Activated T-helper 17 cell treated with anti-CD3 and anti-CD28 coated beads, Interleukin-2, amount 50 U/mL, for 72 hours (primary cell): ENCODE measurements at places on chromosomes 13 and 19. TPM values are rescaled to one million over a fixed set of nuclear protein-coding genes. Genes with fewer than 3 reads are reported as not detected.
A peak's percentile ranks its signal among the peaks of the same experiment; 100 is the strongest.

PSG4 gene
- total RNA-seq = not detected

ATXN8OS gene
- total RNA-seq = not detected

ZNF439 gene
- 4.3 TPM for total RNA-seq

RNF17 gene
- 1.5 TPM for total RNA-seq

DNA sequence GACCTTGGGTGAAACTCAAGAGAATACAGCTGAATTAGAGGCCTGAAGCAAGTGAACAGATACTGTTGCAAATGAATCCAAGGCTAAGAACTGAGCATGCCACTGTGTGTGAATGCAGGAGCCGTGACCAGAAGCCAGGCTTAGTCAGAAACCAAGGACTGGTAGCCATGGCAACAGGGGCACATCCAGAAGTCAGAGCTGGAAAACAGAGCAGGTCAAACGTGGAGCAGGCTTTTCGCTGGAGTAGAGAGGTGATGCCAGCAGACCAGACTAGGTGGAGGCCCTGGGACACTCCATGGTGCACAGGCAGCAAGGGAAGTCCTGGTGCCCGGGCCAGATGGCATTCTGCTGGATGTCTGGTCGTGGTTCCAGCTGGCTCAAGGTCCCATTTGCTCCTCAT is 564.1 kb downstream of the PCDH9 start:
- no peak for ATAC-seq

- ATAC-seq = no peak
Observed at GRCh38 chr13:26952551-26953143, 192.1 kb upstream of the GPR12 start.

DNA sequence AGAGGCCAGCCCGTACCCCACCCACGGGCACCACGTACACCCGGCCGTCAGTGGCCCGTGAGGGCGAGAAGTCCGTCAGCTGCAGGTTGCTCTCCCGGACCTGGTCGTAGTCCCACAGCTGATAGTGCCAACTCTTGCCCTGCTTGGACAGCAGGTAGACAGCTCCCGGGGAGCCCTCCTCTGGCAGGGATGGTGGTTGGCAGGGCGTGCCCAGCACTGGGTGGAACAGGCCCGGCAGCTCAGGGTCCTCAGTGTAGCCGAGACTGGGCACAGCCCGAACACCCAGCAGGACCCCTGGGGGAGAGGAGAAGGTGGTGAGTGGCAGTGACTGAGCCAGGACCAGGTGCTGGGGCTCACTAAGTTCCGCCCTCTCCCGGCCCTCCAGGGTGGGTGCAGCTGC is 7.8 kb downstream of the ACTMAP start:
- no peak for ATAC-seq

GRCh38 chr13:44231786-44232516 is 141.7 kb upstream of the SERP2 start:
- ATAC-seq = peak; percentile 92

DNA sequence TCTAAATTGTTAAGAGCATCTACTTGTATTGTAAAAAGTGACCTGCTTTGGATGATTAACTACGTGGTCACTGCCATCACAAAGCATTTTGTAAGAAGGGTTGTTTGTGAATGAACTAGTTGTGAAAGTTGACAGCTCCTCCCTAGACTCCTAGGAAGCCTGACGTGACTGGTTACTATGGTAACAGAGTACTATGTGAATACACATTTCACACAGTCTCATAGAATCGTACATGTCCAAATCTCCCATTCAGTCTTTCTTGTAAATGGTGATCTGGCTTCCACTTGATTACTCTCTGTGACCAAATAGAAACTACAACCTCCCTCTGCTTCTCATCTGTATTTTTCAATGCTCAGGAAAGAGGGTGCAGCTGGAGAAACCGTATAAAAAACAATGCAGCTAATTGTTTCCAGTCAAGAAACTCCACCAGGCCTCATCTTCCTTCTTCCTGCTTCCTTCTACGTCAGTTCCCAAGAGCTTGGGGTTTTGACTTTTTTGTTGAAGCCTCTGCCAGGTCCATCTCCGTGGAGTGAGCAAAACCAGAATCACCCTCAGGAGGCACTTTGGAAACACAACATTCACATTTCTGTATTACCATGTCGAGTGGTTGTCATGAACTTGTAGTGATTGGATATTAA is 83.4 kb downstream of the GPC6 start:
- no peak for ATAC-seq

- ATAC-seq = no peak
Observed at GRCh38 chr19:1343041-1343440, 40.7 kb upstream of the NDUFS7 start.

DNA sequence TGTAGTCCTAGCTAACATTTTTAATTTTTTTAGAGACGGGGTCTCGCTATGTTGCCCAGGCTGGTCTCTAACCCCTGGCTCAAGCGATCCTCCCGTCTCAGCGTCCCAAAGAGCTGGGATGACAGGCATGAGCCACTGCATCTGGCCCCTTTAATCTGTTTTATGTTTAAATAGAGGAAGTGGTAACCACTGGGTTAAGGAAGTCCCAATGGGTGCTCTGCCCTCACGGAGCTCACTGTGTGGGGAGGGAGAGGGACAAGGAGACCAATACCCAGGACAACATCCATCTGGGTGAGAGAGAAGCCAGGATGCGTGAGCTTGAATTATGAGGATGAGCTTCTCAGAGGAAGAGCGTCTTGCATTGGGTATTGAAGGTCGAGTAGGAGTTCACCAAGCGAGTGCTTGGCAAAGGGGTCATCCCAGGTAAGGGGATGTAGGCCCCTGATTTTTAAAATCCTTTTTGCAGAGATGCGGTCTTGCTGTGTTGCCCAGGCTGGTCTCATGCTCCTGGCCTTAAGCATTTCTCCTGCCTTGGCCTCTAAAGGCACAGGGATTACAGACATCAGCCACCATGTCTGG is 13.8 kb downstream of the YJU2 start:
- ATAC-seq = no peak
